ENCODE measurements at places on chromosomes 7 and 10. TPM values are rescaled to one million over a fixed set of nuclear protein-coding genes. Genes with fewer than 3 reads are reported as not detected.

The ZNF117 gene
- total RNA-seq = 49.1 TPM

The LRMDA gene
- 8.3 TPM for total RNA-seq

The H2BK1 gene
- total RNA-seq = not detected

The TNS3 gene
- 56.2 TPM for total RNA-seq

The ACTL6B gene
- not detected for total RNA-seq

The RADIL gene
- 5.9 TPM for total RNA-seq

The VPS26A gene
- 56.0 TPM for total RNA-seq

The CPA1 gene
- total RNA-seq = 0.73 TPM

The GJC3 gene
- total RNA-seq = 6.6 TPM

The NXPH1 gene
- total RNA-seq = not detected

The TMED4 gene
- total RNA-seq = 143 TPM

The ATG9B gene
- total RNA-seq = 2.0 TPM

The BZW2 gene
- 55.7 TPM for total RNA-seq

The FOXI2 gene
- total RNA-seq = 0.16 TPM

The LEP gene
- total RNA-seq = 48.2 TPM

The SPACDR gene
- total RNA-seq = not detected

The PNLIPRP1 gene
- not detected for total RNA-seq

The CALN1 gene
- under 0.01 TPM for total RNA-seq

The DPP6 gene
- 0.98 TPM for total RNA-seq

The ITIH5 gene
- total RNA-seq = 54.1 TPM

The MKI67 gene
- 0.29 TPM for total RNA-seq

The OR2A7 gene
- total RNA-seq = 14.7 TPM

The CLRN3 gene
- not detected for total RNA-seq

The CD36 gene
- total RNA-seq = 240 TPM

The BTBD16 gene
- total RNA-seq = not detected

The MLXIPL gene
- total RNA-seq = 21.3 TPM

The CLEC5A gene
- total RNA-seq = not detected

The TMEM229A gene
- total RNA-seq = not detected

The WASHC2C gene
- 51.8 TPM for total RNA-seq

The TMEM213 gene
- 2.3 TPM for total RNA-seq

The TSPAN12 gene
- total RNA-seq = 11.3 TPM

The PTPN20 gene
- 5.6 TPM for total RNA-seq

The SPDYE6 gene
- not detected for total RNA-seq

The NEUROD6 gene
- total RNA-seq = not detected

The TMEM236 gene
- 0.59 TPM for total RNA-seq

The PRKG1 gene
- 10.9 TPM for total RNA-seq

The ELOVL3 gene
- 2.2 TPM for total RNA-seq

The MYH16 gene
- not detected for total RNA-seq

The SLIT1 gene
- under 0.01 TPM for total RNA-seq

The MMRN2 gene
- 32.6 TPM for total RNA-seq

The FEZF1 gene
- total RNA-seq = not detected

The ZNF488 gene
- 0.44 TPM for total RNA-seq

All from breast epithelium (tissue), 4 donors.